Stimulated activated CD8-positive, alpha-beta memory T cell treated with anti-CD3 and anti-CD28 coated beads, Interleukin-15, amount 100 ng/mL, for 4 hours (primary cell): ENCODE measurements at places on chromosomes 13 and 19.

DNA sequence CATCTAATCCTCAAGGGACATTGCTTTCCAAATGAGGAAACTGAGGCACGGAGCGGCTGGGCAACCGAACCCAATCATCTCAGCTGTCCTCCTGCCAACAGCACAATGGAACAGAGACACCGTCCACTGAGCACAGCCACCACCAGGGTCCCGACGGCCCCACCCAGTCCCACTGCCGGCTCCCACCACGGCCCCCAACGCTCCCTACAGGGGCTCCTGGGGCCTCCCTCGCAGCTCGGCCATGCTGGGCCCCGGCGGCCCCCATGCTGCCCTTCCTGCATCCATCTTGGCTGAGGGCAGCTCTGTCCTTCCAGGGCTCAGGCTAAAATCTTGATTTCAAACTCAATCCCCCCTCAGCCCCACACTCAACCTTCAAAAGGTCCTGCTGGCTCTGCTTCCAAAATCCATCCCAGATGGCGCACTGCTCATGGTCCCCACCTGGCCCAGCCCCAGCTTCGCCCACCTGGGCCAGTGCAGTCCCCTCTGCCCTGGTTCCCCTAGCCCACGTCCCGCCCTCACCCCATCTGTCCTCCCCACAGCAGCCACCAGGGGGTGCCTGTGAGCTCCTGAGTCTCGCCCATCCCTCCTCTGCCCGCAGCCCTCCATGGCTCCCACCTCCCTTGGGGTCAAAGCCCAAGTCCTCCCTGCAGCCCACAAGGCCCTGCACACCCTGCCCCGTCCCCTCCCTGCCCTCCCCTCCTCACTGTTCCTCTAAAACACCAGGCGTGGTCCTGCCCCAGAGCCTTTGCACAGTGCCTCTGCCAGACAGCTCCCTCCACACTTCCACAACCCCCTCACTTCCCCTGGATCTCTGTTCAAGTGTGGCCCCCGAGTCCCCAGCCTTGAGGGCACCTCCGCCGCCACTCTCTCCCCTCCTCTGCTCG is 7.9 kb downstream of the PIP5K1C start:
- DNase-seq: no peak

- DNase-seq: no peak
Observed at GRCh38 chr13:84362777-84363176, 480.5 kb upstream of the SLITRK1 start.

- DNase-seq: no peak
Observed at GRCh38 chr13:34696296-34696695, 245.8 kb upstream of the NBEA start.

GRCh38 chr19:19171821-19172532 is 1.9 kb upstream of the MEF2B start:
- DNase-seq: no peak

DNA sequence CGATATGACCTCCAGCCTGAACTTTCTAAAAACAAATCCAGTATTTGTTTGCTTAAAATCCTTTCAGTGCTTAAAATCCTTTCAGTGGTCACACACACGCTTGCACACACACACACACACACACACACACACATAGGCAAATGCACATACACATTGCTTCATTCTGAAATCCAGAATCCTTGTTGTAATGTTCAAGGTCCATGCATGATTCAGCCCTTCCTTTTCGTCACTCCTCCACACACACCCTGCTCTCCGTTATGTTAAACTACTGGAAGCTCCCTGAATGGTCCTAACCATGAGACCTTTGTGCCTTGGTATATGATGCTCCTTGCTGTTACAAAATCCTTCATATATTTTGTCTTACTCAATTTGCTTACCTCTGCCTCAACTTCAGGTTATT is 44.9 kb downstream of the SERTM1 start:
- no peak for DNase-seq

GRCh38 chr19:2011169-2011568 is 4.3 kb downstream of the BTBD2 start:
- no peak for DNase-seq

- no peak for DNase-seq
Observed at GRCh38 chr19:31261019-31261602, 88.1 kb downstream of the TSHZ3 start.

DNA sequence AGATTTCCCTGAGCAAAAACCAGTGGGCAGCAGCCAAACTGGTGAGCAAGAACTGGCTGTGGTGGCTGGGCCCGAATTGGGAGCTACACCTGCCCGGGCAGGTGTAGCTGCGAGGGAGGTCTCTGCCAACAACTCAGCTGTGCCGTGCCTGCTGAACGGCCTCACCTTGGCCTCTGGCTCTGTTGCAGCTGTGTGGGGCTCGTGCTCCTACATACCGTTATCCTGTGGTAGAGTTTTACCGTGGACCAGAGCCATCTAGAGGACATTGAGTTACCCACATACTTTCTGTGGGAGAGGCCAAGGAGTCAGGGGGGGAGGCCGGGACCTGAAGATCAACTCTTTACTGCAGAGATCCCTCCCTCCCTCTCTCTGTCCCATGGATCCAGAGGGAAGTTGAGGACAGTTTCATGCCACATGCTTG is 113.2 kb downstream of the TM9SF2 start:
- no peak for DNase-seq

DNA sequence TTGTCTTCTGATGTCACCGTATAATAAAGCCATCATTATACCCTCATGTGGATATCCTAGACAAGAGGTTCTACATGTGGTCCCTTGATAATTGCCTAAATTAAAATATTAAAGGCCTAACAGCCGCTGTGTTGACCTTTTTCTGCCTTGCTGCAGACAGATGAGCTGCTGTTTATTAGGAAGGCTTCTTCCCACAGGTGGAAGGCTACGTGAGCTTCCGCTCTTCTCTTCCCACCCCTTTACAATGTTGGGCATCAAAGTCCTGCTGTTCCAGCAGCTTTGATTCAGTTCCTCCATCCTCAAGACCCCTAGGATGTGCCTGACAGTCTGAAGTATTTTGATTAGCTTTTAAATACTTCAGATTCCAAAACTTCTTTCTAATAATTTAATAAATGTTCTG is 217.1 kb downstream of the PCCA start:
- no peak for DNase-seq

DNA sequence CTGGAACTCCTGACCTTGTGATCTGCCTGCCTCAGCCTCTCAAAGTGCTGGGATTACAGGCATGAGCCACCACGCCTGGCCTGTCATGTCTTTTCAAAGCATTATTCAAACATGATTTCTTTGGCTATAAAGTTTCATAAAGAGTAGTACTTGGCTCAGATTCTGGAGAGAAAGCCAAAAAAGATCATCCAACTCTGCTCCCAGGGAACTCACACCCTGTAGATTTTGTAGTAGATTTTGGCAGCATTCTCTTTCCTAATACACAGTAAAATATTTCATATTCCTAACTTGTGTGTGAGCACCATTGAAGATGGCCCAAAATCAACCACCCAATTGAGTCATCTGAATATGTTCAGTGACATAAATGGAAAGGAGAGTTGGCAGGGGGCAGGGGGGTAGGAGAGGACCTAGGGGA is 48.4 kb downstream of the CAB39L start:
- no peak for DNase-seq

DNA sequence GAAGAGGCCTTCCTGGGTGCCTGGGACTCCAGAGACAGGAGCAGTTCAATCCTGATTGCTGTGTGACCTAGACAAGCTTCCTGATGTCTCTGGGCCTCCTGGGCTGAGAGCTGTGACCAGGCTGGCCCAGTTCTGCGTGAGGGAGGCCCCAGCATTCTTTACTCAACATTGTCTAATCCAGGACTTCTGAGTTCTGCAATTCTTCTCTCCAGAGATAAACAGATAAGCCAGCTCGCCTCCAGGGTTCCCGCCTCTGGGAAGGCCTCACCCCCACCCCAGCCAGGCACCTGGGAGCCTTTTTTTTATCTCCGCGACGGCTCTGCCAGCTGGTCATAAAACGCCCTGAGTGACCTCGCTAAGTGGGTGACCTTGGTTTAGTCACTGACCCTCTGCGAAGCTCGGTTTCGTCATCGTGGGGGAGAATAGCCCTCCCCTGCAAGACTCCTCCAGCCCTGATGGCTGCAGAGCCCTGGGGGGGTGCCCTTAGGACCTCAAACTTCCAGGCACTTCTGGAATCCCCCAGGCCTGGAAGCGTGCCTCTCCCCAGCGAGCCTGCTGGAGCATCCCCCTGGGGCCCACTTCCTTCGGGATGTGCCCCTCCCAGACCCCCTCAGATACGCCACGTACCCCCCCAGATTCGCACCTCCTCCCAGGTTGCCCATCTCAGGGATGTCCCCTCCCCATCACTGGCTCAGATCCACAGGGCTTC is 1.9 kb downstream of the SULT2B1 start:
- no peak for DNase-seq

GRCh38 chr13:23979361-23980159 is 82.3 kb upstream of the C1QTNF9B start:
- DNase-seq: no peak

GRCh38 chr19:48779636-48780035 is 24.3 kb downstream of the FGF21 start:
- no peak for DNase-seq

DNA sequence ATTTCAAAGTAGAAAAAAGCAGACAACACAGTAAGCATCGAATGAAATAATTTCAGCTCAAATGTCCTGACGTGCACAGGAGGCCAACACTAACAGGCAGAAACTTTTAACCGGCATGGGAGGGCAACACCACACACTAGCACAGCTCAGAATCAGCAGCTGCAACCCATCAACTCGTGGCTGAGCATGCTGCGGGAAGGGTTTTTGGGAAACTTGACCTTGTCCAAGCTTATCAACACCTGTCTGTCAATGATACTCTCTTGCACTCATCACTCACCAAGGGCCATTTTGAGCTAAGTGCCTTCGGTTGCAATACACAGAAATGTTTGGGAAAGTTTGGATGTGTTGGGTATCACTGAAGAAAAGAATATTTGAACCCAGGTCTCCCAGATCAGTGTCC is 483.7 kb downstream of the TSHZ3 start:
- no peak for DNase-seq

DNA sequence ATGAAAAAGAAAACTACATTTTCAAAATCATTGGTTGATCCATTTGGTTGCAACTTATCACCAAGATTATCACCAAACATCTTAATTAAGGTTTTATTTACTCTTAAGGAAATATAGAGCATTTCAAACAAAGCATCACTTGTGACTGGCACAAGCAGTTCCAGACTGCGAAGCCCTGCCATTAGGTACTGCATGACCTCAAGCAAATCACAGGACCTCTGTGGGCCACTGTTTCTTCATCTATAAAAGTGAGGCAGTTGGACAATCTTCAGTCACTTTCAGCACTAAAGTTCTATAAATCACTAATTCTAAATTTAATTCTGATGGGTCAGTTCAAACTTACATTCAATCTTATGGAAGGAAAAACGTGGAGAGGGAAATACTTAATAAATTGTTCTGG is 2.0 kb downstream of the ELF1 start:
- DNase-seq: no peak

DNA sequence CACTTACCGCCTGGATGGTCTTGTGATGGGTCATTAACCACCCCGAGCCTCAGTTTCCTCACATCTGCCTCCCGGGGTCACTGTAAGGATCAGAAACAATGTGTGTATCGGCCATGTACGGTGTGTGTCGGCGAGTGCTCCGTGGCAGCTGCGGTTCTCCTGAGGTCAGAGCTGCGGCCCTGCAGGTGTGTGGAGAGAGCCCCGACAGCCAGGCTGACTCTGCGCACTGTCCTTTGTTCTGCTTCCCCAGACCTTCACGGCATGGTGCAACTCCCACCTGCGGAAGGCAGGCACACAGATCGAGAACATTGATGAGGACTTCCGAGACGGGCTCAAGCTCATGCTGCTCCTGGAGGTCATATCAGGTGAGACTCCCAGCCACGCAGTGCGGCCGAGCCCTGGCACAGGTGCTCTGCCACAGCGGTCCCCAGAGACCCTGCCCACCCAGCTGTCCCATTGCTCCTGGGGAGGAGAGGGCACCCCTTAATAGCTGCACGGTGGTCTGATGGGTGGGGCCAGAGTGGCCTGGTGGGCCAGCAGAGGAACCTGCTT is 43.8 kb downstream of the CAPN12 start:
- DNase-seq: no peak

GRCh38 chr19:54252243-54252642 is 4.8 kb downstream of the LILRB5 start:
- DNase-seq: no peak

DNA sequence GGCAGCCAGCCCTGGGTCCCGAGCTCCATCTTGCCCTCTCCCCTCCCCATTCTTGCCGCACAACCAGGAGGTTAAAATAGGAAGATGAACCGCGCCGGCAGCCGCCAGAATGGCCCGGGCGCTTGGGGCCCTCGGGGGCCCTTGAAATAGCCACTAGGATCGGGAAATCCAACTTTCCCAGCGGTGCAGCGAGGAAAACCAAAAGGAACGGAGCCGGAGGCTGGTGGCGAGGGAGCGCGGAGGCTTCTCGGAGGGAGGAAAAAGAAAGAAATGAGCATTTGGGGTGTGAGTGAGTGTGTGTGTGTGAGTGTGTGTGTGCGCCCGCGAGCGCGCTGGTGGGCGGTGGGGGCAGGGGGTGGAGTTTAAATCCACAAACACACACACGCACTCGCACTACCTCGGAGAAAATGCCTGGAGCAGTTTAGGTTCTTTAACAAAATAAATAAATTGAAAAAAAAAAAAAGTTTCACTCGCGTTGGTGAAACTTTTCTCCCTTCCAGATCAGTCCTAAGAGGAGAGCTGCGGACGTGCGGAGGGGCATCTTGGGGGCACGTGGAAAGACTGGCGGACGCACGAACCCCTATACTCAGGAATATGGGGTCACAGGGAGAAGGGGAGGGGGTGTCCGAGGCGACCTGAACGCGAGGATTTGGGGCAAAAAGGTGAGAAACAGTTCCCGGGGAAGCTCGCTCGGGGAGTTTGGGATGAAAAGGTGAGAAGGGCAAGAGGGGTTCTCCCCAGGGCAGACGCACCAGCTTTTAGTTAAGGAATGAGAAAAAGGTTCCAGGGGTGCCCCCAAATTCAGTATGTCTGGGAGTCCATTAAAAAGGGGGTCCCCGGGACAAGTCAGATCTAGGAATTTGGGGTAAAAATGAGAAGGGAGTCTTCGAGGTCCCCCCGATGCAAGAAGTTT is 1.3 kb downstream of the RFX2 start:
- DNase-seq: peak; percentile 45

DNA sequence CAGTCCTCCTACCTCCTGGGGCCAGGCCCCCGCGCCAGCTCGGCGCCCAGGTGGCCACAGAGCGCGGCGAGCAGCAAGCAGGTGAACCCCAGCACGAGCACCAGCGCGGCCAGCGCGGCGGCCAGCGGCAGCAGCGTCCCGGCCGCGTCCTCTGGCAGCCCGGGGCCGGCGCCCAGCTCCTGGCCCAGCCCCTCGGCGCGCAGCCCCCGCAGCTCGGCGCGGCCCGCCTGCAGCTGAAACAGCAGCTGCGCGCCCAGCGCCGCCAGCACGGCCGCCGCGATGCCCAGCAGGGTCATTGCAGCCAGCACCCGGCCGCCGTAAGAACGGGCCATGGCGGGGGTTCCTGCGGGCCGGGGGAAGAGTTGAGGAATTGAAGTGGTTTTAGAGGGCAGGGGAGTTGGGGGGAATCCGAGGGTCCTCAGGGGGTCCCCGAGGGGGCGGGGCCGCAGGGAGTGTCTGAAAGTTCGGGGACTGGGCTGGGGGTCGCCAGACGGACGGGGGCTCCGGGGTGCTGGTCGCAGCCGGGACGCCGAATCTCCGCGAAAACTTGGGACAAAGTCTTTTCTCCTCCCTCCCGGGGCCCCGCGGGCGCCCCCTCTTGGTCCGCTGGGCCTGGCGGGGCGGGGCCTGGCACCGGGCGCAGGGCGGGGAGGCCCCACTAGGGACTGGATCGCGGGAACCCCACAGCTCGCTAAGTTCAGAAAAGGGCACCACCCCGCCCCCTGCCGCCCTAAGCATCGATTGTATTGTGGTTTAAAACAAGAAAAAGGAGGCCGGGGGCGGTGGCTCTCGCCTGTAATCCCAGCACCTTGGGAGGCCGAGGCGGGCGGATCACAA is at the start of gene TMEM221:
TSS of gene TMEM221 (minus strand) at position 538 of the 837 bp plus-strand sequence. CDS start at position 332, 206 bp downstream.
- DNase-seq: no peak
